HFFc6 (cell line): ENCODE measurements at places on chromosomes 7 and 10. TPM values are rescaled to one million over a fixed set of nuclear protein-coding genes. Genes with fewer than 3 reads are reported as not detected.

DNA sequence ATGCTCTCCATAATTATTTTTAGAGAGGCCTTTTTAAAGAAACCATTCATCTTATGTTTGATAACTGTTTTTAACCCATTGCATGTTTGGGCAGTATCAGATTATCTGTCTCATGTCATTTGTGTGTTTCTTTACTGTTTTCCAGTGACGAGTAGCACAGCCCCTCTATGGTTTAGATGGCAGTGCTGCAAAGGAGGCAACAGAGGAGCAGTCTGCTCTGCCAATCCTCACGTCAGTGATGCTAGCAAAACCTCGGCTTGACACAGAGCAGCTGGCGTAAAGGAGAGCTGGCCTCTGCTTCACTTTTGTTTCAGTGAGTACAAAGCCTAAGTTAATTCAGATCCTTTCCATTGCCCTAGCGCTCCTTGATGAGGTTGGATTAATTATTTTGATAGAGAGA lies 80.4 kb upstream of the GARIN1A start:
- DNase-seq: no peak

DNA sequence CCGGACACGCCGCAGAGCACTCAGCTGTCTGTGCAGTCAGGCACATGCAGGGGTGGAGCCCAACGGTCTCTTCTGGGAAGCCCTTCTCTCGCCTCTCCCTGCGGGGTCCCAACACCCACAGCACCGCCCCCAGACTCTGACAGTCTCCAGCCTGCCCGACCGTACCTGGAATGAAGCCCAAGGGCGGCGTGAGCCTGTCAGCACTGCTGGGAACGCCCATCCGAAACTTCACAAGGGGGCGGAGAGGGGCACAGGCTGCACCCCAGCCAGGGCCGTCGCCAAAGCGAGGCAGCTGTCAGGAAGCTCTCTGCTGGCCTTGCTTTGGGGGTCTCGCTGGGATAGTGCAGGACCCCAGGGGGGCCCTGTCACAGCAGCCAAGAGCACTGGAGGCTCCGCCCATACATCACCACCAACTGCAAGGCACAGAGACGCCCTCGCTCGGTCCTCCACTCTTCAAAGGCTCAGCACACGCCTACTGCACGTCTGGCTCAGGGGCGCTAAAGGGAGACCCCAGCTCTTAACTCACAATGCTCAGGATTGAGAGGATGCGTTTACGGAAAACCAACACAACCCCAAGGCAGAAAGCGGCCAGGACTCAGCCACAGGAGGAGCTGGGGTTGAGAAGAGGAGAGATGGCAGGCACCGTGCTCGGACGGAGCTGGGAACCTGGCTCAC lies 30.9 kb downstream of the MAD1L1 start:
- DNase-seq: no peak

DNA sequence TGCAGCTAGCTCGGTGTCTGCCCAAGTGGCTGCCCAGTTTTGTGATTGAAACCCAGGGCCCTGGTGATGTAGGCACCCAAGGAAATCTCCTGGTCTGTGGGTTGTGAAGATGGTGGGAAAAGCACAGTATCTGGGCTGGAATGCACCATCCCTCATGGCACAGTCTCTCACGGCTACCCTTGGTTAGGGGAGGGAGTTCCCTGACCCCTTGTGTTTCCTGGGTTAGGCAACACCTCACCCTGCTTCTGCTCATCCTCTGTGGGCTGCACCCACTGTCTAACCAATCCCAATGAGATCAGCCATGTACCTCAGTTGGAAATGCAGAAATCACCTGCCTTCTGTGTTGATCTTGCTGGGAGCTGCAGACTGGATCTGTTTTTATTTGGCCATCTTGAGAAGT lies 27.6 kb downstream of the GIMAP4 start:
- DNase-seq: no peak

DNA sequence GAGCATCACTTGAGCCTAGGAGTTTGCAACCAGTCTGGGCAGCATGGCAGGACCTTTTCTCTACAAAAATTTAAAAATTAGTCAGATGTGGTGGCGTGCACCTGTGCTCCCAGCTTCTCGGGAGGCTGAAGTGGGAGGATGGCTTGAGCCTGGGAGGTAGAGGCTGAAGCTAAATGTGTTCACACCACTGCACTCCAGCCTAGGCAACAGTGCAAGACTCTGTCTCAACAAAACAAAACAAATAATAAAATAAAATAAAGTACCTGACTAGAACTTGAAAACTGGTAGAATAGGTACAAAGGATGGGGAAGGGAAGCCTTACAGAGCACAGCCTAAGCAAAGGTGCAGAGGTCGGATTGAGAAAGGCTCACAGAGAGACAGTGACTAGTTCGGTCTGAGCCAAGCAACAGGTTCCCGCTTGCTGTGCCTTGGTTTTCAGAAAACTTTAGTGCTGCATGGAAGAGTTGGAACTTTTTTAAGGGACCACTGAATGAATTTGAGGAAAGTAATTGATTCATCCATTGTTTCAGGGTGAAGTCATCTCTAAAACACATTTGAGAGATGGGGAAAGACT lies 100.1 kb upstream of the STK17A start:
- DNase-seq: no peak

DNA sequence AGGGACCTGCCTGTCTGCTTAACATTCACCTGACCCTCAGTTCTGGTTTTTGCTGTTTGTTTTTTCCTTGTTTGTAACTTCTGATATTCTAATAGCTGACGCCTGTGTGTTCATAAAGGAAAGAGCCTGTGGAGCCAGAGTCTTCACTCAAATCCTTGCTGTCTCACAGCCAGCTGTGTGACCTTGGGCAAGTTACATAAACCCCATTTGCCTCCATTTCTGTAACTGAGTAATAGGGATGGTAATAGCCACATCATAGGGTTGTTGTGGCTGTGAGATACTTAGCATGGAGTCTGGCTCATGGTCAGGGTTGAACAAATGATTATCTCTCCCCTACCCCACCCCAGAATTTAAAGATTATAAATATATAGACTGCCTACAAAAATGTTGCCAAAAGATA lies 27.0 kb downstream of the WBP1L start:
- no peak for DNase-seq

DNA sequence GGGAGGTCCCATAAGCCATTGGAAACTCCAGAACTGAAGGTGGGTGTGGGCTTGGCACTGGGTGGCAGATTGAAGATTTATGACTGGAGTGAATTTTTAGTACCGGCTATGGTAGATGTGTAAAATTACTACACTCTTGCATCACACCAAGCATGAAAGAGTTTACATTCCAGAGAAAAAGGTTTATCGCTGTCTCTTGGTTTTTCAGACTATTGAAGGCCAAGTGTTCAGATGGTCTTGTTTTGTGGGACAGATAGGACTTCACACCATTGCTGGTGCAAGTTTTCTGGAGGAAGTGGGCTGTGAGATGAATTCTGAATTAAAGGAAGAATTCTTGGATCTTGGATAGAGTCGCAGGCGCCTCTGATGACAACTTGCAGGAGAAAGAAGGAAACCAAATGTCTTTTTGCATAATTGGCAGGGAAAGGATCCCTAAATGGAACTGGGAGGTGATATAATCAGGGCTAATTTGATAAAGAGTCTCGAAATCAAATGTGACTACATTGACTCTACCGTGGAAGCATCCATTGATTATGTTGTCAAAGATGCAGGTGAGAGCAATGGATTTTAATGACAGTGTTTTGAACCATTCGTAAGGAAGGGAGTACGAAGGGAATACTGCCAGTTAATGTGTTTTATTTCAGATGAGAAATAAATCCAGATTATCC lies 14.2 kb upstream of the NMT2 start:
- no peak for DNase-seq

GRCh38 chr10:22453948-22454591 lies 108.8 kb downstream of the SPAG6 start:
- no peak for DNase-seq

- no peak for DNase-seq
Measured at GRCh38 chr10:803041-803741, 113.7 kb upstream of the DIP2C start.

- DNase-seq: no peak
Measured at GRCh38 chr7:31019509-31019908, 32.6 kb upstream of the ADCYAP1R1 start.

GRCh38 chr7:35849158-35849831 lies 48.4 kb downstream of the SEPTIN7 start:
- no peak for DNase-seq

- no peak for DNase-seq
Measured at GRCh38 chr10:115214829-115215228, 121.7 kb downstream of the ATRNL1 start.

- no peak for DNase-seq
Measured at GRCh38 chr7:42123716-42124115, 113.3 kb downstream of the GLI3 start.

DNA sequence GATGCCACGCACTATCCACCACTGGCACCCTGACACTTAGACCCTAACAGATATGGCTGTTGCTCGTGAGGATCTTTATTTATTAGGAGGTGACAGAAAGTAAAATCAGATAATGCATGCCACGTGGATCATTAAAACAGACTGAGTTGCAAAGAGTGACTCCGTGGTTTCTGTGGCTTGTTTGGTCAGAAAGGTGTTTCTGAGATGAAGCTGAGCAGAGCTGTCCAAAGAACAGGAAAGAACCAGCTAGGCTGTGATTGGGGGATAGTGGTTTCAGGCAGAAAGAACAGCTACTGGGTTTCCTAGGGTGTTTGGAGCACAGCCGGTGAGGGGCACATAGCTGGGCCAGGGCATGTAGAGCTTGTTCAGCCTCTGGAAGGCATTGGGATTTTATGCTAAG lies 34.4 kb downstream of the CSGALNACT2 start:
- DNase-seq: no peak

DNA sequence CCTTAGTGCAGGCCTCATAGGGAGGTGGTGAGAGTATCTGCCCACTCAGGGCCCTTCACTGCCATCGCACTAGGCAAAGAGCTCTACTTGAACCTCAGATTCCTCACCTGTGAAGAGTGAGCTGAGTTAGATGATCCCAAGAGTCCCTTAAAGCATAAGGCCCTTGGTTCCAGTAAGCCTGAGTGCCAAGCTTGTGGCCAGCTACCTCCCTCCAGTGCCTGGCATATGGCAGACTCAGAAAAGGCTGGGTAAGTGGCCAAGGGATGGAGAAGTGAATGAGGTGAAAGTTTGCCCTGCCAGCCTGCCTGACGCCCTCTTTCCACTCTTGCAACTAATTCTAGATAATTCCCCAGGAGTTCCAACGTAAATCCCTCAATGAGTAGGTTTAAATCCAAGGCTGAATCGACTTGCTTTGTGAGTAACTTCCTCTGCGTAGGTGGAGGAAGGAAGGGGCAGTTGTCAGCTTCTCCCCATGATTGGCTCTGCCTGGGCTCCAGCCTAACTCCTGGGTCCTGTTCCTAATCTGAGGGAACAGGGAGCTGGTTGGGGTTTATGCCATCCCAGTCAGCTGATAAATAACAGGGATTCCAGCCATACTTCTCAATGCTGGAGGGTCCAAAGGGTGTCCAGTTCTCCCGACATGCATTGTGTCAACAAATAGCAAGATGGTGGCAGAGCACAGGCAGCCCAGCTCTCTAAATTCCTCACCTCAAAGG lies 14.2 kb downstream of the DUSP5 start:
- no peak for DNase-seq

DNA sequence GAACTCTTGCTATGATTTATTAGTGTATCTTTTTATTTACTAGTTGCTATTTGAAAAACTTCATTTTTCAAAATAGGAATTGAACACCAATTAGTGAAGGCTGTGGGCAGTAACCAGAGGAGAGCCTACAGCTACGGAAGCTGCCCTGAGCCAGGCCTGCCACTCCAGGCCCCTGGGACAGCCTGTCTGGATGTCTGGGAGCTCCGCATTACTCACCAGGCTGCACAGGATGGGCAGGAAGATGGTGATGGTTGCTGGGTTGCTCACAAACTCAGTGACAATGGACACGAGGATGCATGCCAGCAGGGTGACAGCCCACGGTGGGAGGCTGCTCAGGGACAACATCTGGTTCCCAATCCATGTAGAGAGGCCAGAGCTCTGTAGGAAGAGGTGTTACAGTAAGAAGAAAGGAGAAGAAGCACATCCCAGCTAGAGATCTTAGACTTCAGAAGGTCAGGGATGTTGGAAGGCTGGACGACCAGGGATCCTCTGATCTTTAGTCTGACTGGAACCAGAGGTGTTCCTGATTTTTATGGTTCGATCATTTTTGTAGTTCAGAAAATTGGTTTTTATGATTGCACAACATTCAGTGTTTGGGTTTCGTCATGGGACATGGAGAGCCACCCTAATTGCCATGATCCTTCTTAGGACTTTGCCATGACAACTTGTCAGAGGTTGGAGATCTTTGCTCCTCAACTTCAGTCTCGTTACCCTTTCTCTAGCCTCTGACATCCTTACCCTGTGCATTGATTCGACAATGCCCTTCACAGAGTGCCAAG lies 23.2 kb downstream of the STMP1 start:
- DNase-seq: peak; percentile 39

DNA sequence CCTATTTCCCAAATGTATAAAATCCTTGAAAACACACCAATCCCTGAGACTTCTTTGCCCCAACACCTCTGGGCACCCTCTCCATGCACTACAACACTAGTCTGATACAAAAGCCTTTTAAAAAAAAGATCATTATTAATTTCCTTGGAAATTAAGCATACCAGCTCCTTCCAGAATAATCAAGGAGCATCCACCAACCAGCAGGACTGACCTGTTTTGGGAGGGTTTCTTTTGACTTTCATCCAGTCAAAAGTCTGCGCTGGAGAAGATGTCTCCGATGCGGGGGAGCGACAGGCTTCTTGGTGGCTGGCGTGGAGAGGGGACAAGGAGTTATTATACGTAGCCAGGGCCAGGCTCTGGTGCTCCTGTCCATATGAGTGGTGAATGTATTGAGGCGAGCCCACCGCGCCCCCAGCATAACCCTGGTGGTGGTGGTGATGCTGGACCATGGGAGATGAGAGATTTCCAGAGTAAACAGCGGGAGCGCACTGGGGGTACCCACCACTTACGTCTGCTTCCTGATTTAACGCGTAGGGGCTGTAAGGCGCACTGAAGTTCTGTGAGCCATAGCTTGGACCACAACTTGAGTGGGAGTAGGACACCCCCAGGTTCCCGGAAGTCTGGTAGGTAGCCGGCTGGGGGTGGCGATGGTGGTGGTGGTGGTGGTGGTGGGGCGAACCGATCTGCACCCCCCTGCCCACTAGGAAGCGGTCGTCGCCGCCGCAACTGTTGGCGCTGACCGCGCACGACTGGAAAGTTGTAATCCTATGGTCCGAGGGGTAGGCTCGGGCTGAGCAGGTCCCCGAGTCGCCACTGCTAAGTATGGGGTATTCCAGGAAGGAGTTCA lies 527 bp downstream of the HOXA1 start:
- no peak for DNase-seq

DNA sequence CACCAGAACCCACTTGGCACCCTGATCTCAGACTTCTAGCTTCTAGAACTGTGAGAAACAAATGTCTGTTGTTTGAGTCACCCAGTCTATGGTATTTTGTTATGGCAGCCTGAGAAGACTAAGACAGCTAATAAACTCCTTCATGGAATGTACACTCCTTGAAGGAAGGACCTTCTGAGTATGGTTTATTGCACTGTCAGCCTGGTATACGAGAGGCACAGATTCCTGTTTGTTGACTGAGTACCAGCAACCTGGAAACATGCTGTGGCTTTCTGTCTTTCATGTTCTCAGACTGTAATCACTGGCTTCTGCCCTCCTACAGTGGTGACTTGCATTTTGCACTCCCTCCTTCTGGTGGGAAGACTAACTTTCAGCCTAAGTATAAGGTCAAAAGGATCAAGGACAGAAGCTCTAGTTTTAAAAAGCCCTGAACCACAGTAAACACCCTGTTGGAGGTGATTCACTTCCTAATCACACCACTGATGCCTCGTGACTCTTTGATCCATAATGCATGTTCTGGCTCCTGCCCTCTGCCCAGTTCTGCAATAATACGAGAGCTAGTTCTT lies 319.0 kb upstream of the NPSR1 start:
- DNase-seq: peak; percentile 75

DCLRE1A gene
- total RNA-seq: 4.2 to 5.3 TPM (median 4.5 TPM) in 3 replicates

THSD7A gene
- not detected in 3 replicates for total RNA-seq

RNF133 gene
- total RNA-seq: not detected in 3 replicates

DIP2C gene
- 24.6 and 26.7 TPM in 2 replicates for total RNA-seq

XRCC2 gene
- 1.8 to 4.5 TPM (median 3.6 TPM) in 3 replicates for total RNA-seq
